NCI-H187 (cell line): ENCODE measurements at places on chromosomes 3 and 15.

- no peak for DNase-seq
Observed at GRCh38 chr15:28998511-28998910, 112.7 kb downstream of the APBA2 start.

DNA sequence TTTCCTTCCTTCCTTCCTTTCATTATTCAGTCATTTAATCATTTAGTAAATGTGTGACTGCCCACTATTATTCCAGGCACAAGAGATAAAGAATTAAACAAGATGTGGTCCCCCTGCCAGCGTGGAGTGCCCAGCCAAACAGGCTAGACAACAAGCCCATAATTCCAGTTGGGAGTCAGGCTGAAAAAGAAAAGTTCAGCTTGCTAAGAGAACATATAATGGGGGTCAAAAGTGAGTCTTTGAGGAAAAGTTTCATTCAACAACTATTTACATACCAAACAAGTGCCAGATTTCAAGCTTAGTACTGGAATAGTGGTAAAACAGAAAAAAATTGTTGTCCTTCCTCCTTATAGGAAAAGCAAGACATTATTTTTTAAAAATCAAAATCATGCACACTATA, 523.7 kb downstream of the TAFA4 start:
- no peak for DNase-seq

DNA sequence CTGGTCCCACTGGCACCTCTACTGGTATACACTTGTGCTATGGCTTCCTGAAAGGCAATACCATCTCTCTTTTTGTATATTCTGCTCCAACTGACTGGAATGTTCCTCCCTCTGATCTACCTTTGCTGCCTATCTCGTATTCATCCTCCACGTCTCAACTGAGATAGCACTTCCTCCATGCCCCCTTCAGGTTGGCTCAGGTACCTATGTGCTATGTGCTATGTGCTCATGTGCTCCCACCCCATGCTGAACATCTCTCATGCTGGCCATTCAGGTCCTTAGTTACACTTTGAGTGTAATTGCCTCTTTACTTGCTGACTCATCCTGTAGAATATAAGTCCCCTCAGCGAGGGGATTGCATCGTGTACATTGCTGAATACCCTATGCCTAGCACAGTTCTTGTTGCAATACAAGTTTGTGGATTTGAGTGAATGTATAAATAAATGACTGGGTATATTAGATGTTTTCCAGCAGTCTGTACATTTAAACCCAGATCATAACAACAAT, 156.9 kb downstream of the SOX2 start:
- no peak for DNase-seq

- no peak for DNase-seq
Observed at GRCh38 chr15:66294157-66294931, 976 bp downstream of the DIS3L start.

DNA sequence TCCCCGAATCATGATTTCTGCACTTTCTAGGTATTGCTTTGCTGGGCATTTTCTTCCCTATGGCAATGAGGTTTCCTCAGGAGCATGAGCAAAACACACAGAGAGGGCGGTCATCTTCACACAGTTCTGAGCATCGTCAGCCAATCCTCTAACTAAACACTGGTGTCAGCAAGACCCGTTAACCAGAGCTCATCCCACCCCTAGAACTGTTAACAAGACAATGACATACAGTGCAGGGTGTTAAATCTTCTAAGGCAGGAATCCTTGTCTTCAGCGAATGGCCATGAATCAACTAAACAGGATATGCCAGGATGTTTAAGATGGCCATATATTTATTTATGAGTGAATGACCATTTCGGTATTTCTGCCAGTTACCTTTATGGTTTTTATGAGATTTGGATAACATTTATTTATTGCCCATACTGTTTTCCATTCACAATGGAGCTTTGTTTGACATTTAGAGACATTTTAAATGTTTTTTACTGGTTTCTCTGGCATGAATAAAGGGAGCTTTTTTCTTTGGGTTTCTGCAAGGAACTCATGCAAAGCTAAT, 411.5 kb upstream of the PROK2 start:
- no peak for DNase-seq

- no peak for DNase-seq
Observed at GRCh38 chr3:43583481-43583880, 38.3 kb downstream of the ANO10 start.

GRCh38 chr3:134287512-134287911, 36.9 kb upstream of the RYK start:
- DNase-seq = no peak

- DNase-seq = no peak
Observed at GRCh38 chr15:80507131-80507530, 102.9 kb downstream of the ARNT2 start.

GRCh38 chr3:19547665-19548464, 386.2 kb downstream of the EFHB start:
- no peak for DNase-seq

GRCh38 chr3:159668461-159668860, 320.2 kb upstream of the IL12A start:
- no peak for DNase-seq

DNA sequence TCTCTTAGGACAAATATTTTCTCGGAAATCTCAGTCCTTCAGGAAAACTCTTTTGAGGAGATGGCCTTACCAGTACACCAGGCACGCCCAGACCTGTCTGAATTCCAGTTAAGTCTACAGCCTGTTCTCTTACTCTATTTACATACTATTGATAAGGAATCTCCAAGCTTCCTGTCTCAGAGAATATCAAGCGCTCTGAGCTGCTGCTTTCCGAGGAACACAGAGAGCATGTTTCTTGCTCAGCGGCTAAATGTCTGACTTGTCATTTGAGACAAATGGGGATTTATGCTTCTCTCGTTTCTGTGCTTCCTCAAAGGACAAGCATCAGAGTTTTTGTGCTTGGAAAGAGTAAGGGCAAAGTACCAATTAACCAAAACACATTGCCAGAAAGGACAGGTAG, 112.4 kb upstream of the CCDC54 start:
- DNase-seq = no peak

- DNase-seq = no peak
Observed at GRCh38 chr3:28700728-28701127, 352.1 kb upstream of the AZI2 start.

GRCh38 chr3:119700269-119700919, 2.4 kb upstream of the CFAP91 start:
- DNase-seq = no peak
